ENCODE measurements at places on chromosomes 7 and 10. TPM values are rescaled to one million over a fixed set of nuclear protein-coding genes. Genes with fewer than 3 reads are reported as not detected.

TM9SF3 gene
- 119 TPM for total RNA-seq

ATAD1 gene
- 63.7 TPM for total RNA-seq

C10orf95 gene
- total RNA-seq = not detected

RBP3 gene
- total RNA-seq = not detected

TMEM140 gene
- total RNA-seq = 2.2 TPM

- no peak for DNase-seq
These were observed 19.5 kb downstream of the HSPA12A start for GRCh38 chr10:116722736-116723427.

DNA sequence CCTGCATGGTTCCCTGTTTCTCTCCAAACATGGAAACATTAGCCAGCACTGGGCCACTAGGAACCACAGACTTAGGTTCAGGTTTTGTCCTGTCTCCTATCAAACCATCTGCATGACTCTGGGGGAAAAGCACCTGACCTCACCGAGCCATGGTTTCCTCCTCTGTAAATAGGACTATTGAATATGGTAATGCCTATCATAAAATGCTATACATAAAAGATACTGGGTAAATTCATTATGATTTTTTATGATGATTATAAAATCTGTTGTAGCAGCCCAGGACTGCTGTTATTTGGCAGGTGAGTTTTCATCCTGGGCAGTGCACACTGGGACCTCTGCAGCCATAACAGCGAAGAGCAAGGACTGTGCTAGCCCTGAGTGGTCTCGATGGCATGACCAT is 131.8 kb downstream of the SH3PXD2A start:
- DNase-seq = no peak

DNA sequence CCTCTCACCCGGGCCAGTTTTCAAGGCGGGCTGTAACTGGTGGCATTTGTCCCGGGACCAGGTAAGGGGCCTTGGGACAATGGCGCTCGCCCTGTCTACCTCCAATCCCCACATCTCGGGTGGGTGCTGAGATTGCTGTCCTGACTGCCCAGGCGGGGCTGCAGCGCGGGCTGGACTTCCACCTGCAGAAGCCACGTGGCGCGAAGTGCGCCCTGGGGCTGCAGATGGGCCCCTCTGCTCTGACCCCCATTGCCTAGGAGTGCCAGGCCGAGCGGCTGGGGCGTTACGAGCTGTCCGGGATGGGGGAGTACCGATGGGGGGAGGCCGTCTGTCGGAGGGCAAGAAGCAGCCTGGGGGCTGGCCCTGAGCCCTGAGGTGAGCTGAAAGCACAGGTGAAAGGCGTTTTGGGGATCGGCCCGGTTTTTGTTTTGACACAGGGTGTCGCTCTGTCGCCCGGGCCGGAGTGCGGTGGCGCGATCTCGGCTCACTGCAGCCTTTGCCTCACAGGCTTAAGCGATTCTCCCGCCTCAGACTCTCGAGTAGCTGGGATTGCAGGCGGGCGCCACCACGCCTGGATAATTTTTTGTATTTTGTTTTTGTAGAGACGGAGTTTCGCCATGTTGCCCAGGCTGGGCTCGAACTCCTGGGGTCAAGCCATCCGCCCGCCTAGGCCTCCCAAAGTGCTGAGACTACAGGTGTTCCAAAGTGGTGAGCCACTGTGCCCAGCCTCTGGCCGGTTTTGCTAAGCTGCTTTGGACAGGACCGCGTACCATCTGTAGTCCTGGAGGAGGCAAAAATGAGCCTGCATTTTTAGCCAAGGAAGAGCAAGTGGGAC is at the start of gene SFXN2:
Gene SFXN2, plus strand, starts transcription at position 16 of the 835 bp plus-strand sequence. CDS start 12,001 bp downstream, outside the sequence.
- no peak for DNase-seq

GRCh38 chr7:20558963-20559716 is 56.3 kb upstream of the ABCB5 start:
- DNase-seq = no peak

GRCh38 chr7:106393564-106394251 is 108.9 kb upstream of the NAMPT start:
- DNase-seq = no peak

DNA sequence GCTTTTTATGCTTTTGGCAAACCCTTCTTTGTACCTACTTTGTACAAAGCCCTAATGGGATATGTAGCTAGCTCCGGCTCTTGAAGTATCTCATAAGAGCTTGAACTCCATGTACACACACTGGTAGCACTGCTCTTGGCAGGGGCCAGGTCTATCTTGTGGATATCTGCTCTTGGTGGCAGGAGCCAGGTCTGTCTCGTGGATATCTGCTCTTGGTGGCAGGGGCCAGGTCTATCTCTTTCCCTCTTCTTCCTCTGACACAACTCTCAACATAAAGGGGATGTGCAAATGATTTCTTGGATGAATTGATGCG is 91.9 kb downstream of the WNT2 start:
- DNase-seq = no peak

DNA sequence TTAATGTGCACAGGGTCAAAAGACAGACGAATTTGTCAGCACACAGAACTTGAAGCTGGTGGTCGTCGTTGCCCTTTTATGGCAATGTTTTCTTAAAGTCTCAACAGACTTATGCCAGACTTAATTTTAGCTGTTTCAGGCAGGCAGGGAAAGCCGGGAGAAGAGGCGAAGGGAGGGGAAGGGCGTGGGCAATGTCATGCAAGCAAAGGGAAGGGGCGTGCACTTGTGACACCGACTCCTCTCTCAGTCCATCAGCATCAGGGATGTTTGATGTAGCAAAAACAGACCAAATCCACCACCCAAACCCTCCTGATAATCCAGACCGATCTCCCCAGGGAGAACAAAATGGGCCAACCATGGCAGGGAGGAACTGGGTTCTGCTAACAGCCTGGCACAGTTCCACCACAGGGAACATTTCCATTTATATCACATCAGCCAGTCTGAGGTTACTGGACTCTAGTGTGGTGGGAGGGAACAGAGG is 118.1 kb upstream of the RHEB start:
- DNase-seq = peak; percentile 81

- DNase-seq = no peak
These were observed 49.2 kb downstream of the RASGEF1A start for GRCh38 chr10:43217563-43218205.

DNA sequence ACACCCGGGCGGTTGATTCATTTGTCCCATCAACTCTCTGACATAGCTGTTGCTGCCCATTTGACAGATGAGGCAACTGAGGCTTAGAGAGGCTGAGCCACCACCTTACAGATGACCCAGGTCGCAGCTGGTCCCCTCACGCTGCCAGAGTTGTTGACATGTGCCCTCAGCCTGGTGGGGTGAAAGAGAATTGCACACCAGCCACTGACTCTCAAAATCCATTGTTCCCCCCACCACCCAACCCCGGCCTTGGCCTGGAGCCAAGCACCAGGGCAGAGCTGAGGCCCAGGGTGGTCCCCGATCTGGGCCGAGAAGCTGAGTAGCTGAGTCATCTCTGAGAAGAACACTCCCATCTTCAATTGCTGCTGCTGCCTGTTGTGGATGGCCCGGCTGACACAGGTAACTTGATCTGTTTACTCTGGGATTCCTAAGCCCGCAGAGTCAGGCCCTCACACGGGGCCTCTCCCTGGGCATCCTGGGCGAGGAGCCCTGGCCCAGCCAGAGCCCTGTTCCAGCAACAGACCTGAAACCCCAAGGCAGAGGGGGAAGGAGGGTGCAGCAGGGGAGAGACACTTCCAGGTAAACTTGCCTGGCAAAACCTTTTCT is 27.5 kb downstream of the PVRIG start:
- DNase-seq = peak; percentile 85

GRCh38 chr10:17880601-17881000 is 71.1 kb upstream of the SLC39A12 start:
- no peak for DNase-seq

Data from SJSA1 (cell line).